ENCODE measurements at places on chromosomes 6 and 20.
A peak's percentile ranks its signal among the peaks of the same experiment; 100 is the strongest.

GRCh38 chr20:57330998-57331397, 1.4 kb downstream of the SPO11 start:
- DNase-seq, result no peak

DNA sequence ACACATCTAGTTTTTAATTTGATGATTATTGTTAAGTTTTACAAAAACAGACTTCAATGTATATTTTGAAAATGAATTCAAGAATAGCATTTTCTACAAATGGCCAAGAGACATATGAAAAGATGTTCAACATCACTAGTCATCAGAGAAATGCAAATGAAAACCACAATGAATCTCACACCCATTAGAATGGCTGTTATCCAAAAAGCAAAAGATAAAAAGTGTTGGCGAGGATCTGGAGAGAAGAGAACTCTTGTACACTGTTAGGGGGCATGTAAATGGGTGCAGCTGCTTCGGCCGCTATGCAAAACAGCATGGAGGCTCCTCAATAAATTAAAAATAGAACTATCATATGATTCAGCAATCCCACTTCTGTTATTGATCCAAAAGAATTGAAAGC, 185.8 kb upstream of the CCN2 start:
- DNase-seq, result no peak

GRCh38 chr6:150395388-150396009, 26.7 kb downstream of the IYD start:
- DNase-seq, result no peak

DNA sequence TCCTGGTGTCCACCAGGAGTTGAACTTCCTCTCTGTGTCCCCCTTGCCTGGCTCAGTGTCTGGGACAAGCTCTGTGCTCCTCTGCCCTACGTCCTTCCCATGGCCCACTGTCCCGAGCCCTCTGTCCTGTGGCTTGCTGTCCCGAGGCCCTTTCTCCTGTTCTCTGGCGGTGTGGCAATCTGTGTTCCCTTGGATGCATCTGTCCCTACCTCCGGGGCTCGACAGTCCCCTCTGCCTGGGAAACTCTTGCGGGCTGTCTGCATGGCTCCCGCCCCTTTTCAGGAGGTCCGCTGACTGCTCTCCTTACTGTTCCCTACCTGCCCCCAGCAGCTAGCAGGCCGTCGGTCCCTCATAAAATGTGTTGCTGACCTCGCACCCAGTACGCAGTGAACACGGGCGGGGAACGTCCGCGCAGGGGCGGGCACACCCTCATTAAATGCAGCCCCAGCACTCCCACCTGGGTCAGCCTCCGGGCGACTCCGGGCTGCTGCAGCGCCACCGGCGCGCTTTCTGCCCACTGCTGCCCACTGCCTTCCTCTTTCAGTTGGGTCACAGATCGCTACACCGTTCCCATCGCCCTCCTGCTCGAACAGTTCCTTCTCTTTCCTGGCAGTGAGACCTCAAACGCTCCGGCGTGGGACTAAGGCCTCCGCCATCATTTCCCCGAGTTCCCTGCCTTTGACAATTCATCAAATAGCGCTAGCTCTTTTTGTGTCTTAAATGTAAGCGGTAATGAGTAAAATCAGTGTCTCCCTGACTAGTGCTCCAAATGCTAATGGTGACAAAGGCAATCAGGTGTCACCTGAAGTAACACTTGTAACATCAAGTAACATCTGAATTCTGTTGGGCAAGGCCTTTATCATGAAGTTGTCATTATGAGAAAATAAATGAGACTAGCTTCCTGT, 60.5 kb downstream of the RSPH3 start:
- DNase-seq, result no peak

DNA sequence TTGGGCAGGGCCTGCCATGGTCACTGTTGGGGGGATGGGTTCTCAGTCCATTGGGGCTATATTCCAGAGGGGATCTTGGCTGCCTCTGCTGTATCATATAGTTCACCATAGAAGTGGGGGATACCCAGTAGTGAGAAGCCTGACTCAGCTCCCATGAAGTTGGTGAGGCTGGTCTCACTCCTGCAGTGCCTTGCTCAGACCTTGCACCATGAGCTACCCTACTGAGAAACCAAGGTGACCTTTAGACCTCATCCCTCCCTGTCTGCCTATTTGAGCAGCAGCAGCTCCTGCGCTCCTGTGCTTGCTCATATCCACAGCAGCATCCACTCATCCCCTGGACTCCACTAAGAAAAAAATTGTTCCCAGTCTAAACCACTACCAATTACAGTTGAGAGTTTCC, 56.0 kb upstream of the HEY2 start:
- no peak for DNase-seq

- DNase-seq, result no peak
Measured at GRCh38 chr20:50242863-50243609, 52.4 kb downstream of the CEBPB start.

DNA sequence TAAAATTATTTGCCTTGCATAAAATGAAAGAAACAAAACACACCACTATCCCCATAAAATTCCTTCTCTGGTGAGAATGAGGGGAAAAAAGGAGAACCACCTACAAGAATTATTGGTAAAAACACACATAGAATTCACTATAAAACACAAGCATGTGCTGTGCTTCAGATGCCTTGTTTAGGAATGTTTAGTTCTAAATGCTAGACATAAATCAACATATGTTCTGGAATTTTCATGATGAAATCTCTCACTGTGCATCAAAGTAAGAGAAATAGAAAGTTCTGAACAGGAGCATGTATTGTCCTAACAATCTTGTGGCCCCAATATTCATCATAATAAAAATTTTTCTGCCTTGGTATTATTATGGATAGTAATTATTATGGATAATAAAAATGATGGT, 111.0 kb downstream of the PLCB4 start:
- DNase-seq, result no peak

DNA sequence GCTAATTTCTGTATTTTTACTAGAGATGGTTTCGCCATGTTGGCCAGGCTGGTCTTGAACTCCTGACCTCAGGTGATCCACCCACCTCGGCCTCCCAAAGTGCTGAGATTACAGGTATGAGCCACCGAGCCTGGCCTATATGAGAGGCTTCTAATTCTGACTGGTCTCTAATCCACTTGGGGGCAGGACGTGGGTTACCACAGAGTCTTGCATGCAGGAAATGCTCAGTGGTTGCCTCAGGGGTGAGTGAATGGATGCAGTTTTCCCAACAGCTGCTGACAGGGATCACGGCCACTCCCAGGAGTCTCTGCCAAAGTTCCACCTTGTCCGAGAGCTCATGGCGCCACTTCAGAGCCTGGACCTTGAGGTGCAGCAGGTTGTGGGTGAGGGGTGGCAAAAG, 6.4 kb upstream of the FANCE start:
- DNase-seq, result no peak

DNA sequence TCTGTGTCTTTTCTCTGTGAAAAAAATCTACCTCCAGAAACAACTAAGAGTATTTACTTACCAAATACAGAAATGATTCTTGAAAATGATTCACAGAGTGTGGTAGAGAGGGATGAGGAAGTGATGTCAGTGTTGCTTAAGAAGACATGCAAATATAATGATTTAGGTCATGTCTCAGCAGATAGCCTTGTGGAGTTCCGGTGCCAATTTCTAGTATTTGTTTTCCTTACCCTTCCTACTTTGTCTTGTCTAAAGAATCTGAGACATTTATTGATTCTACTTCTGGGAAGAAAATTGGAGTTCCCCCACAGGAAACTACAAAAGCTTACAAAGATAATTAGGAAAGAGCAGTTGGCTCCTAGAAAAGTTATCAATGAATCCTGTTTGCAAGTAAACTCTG, 68.8 kb downstream of the GJA1 start:
- DNase-seq, result no peak

GRCh38 chr6:116313101-116313776, 33.5 kb upstream of the TSPYL1 start:
- no peak for DNase-seq

DNA sequence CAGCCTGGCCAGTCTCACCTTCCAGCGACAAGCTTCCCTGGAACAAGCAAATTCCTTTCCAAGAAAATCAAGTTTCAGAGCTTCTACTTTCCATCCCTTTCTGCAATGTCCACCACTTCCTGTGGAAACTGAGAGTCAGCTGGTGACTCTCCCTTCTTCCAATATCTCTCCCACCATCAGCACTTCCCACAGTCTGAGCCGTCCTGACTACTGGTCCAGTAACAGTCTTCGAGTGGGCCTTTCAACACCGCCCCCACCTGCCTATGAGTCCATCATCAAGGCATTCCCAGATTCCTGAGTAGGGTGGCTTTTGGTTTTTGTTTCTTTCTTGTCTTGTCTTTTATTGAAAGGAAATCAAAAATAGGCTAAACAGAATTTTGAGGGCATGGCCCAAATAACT, 24.3 kb downstream of the MYCT1 start:
- no peak for DNase-seq

- DNase-seq, result no peak
Measured at GRCh38 chr20:34262488-34263288, 21.5 kb downstream of the ASIP start.

GRCh38 chr6:55636406-55637102, 57.6 kb upstream of the HMGCLL1 start:
- DNase-seq, result peak; percentile 30

- no peak for DNase-seq
Measured at GRCh38 chr6:128499079-128499731, 21.2 kb downstream of the PTPRK start.

- no peak for DNase-seq
Measured at GRCh38 chr6:5133943-5134342, 48.8 kb downstream of the PPP1R3G start.

GRCh38 chr6:45737331-45738056, 278.2 kb downstream of the CLIC5 start:
- no peak for DNase-seq

DNA sequence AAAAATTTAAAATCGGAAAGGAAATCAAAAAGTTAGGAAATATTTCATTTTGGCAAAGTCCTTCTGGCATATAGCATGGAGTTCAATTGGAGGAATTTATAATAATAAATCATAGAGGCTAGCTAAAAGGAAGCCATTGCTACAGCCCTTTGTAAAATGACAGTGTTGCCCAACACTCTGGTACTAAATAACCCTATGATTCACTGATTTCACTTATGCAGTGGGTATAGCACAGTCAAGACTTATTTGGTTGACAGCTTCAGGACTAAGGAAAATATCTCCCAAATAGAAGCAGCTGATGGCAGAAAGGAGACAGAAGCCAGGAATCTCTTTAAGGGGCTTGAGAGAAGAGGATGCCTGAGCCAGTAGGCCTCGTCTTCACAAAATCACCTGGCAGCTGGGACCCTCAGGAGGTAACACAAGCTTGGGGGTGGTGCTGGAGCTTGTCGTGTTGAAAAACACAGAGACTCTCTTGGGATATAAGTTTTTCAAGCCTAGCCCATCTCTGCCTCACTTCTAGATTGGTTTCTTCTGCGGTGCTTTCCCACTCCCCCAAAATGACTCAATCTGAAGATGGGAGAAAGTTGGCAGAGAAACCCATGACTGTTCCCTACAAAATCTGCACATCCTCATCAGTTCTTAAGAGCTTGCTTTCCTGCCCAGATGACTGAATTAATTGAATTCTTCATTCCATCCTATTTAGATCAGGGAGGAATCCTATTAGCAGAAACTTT, 38.4 kb upstream of the EYA4 start:
- no peak for DNase-seq

GRCh38 chr6:13712599-13712898, 914 bp upstream of the RANBP9 start:
- DNase-seq, result no peak

GRCh38 chr6:134287859-134288537, 29.9 kb downstream of the SGK1 start:
- no peak for DNase-seq

- no peak for DNase-seq
Measured at GRCh38 chr20:49345524-49345923, 67.7 kb upstream of the ZNFX1 start.

- DNase-seq, result no peak
Measured at GRCh38 chr6:43101497-43101896, 25.4 kb downstream of the PTK7 start.

GRCh38 chr6:116596815-116597214, 19.5 kb upstream of the RSPH4A start:
- DNase-seq, result no peak

DNA sequence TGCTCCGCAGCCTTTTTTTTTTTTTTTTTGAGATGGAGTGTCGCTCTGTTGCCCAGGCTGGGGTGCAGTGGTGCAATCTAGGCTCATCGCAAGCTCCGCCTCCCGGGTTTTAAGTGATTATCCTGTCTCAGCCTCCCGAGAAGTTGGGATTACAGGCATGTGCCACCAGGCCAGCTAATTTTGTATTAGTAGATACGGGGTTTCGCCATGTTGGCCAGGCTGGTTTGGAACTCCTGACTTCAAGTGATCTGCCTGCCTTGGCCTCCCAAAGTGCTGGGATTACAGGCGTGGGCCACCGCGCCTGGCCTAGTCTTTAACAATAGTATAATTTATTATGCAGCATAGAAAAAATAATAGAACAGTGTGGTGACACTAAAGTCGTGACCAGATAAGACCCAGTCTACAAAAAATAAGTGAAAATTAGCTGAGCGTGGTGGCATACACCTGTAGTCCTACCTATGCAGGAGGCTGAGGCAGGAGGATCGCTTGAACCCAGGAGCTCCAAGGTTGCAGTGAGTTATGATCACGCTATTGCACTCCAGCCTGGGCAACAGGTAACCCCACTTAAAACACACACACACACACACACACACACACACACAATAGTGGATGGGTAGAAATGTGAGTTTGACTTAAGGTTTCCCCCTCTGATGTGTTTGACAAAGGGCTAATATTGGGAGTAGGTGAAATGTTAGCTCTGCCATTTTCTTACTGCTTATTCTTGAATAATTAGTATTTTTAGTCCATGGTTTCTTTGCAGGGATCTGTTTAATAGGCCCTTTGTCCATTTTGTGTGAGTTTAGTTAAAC, 6.5 kb downstream of the PIM1 start:
- no peak for DNase-seq
